ENCODE measurements at places on chromosomes 5 and 9. TPM values are rescaled to one million over a fixed set of nuclear protein-coding genes. Genes with fewer than 3 reads are reported as not detected.

GRCh38 chr5:156087577-156088110 lies 239.3 kb upstream of the SGCD start:
- H3K27ac ChIP-seq = no peak overlapping the region
- no peak for DNase-seq
- no peak overlapping the region for H3K4me3 ChIP-seq
- H3K4me1 ChIP-seq = no peaks in the 10 kb centered on the region

- no peak for DNase-seq
- no peaks in the 10 kb centered on the region for H3K36me3 ChIP-seq
- no peak overlapping the region for H3K4me3 ChIP-seq
- no peak overlapping the region for H3K27ac ChIP-seq
- no peaks in the 10 kb centered on the region for H3K4me1 ChIP-seq
- no peaks in the 10 kb centered on the region for H3K27me3 ChIP-seq
Observed at GRCh38 chr9:25752398-25752797, 74.2 kb upstream of the TUSC1 start.

DNA sequence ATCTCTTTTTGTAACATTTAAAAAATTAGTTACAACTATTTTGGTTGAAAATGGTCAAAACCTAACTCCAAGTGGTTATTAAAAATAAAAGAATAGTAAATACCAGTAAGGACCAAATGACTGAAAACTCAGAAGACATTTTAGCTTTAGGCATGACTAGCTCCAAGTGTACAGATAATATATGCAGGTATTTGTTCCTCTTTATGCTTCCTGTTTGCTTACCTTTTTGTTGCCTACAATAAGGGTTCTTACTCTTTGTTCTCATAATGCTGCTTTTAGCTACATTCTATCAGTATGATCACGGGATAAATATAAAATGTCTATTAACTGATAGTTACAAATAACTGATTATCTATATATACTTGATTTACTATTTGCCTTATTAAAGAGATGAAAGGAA lies 259.6 kb downstream of the CDH12 start:
- H3K27ac ChIP-seq = no peak overlapping the region
- no peaks in the 10 kb centered on the region for H3K27me3 ChIP-seq
- no peaks in the 10 kb centered on the region for H3K36me3 ChIP-seq
- H3K4me3 ChIP-seq = no peak overlapping the region

Gene PRR16
- 28.7 TPM for total RNA-seq

DNA sequence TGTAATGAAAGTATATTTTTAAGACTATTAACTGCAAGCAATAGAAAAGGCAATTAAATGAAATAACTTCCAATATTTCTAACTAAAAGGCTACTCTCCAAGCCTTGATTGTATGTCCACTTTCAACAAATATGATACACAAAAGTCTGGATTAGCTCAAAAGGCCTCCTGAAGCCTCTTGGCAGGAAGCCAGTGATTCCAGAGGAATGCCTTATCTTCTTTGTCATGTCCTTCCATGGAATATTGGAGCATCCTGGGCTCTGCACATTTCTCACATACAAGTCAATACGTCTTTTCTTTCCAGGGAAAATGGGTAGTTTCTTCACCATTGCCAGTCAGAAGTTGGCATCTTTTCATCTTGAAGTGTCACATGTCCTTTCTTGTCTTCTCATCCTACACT lies 357.8 kb downstream of the KDM4C start:
- H3K4me3 ChIP-seq = no peak overlapping the region
- no peaks in the 10 kb centered on the region for H3K27me3 ChIP-seq
- DNase-seq = no peak
- no peak overlapping the region for H3K27ac ChIP-seq
- no peaks in the 10 kb centered on the region for H3K4me1 ChIP-seq

All from ascending aorta (tissue), 2 donors.